Brain (organoid and tissue), 16 donors: ENCODE measurements at places on chromosomes 4 and X.

DNA sequence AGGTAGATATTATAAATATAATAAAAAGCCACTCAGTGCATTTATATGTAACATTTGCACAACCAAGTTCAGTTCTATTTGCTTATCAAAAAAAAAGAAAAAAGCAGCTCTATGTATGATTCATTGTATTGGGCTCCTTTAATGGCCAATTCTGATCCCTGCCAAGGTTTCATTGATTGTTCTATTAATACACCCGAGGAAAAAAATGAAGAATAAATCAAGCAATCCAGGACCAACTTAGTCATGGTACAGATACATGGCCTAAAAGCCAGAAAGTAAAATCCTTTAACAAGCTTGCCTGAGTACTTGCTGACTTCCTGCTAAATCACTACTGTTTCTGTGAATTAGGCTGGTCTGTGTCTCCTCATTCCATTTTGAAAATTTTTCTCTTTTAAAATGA, 77.6 kb upstream of the PCDH7 start:
- no peak for DNase-seq

DNA sequence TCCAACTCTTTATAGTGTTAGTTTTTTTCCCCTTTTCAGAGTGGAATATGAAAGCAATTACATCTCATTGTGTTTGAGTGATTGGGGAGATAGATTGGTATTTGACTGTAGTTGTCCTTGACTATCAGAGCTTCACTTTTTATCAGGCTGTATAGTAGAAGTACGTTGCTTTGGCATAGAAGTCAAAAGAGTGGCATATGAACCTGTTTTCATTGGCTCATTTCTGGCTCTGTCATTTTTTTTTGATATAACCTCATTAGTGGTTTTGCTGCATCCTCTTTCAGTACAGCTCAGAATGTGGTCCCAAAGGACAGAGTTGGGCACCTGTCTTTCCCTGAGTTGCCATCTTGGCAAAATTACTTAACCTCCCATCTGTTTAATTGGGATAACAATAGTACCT, 1.4 kb downstream of the TMA16 start:
- DNase-seq = no peak

DNA sequence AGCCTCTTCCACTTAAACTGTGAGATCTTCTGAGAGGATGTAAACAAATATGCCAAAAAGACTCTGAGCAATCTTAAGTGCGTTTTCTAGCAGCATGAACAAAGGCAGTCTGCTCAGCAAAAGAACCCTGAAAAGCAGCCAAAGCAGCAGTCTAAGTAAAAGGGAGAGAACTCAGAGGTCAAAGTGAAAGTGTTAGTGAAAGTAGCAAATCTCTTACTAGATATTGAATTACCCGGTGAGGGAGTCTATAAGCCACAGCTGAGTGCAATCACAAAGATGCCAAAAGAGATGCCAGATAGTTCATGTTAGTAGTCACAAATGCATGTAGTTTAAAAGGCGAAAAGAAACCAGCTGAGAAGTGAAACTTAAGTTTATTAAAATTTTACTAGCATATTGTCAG, 7.9 kb upstream of the GNRHR start:
- peak; percentile 24 for DNase-seq

- DNase-seq = no peak
Observed at GRCh38 chr4:67393007-67393406, 152.3 kb downstream of the CENPC start.

GRCh38 chr4:7559741-7560395, 125.1 kb upstream of the PSAPL1 start:
- no peak for DNase-seq

GRCh38 chrX:19953145-19953544, 37.7 kb downstream of the BCLAF3 start:
- DNase-seq = no peak

DNA sequence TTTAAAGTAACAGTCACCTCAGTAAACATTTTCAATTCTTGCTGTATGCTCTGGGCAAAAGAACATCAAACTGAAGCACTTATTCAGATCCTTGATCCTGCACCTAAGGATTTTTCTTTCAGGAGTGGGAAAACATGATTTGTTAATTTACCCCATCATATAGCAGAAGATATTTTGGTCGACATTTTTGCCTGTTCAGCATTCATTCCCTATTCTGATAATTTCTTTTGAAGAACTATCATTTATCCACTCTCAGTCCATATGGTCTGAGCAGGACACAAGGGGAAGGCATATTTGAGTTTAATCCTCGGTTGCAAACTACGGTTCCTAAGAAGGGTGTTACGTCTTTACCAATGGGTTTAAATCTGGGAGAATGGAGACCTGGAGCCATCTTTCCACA, 1.2 kb upstream of the CLOCK start:
- DNase-seq = no peak

- DNase-seq = no peak
Observed at GRCh38 chrX:150476164-150476699, 92.2 kb upstream of the MTM1 start.

DNA sequence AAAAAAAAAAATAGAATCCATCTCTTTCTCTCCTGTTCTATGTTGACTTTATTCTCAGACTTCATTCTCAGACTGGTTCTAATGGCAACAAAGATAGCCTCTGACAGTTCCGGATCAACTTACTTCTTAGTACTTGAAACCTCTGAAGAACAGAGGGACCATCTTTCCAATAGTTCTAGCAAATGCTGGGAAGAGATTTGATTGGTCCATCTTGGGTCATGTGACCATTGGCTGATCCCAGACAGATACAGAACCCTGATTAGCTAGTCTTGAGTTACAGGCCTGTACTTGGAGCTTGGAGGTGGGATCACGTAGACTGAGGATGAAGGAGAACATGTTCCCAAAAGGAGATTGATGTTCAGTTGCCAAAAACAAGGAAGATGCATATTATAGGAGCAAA, 66.9 kb upstream of the STIM2 start:
- no peak for DNase-seq
